ENCODE measurements at places on chromosomes 7 and 10.

DNA sequence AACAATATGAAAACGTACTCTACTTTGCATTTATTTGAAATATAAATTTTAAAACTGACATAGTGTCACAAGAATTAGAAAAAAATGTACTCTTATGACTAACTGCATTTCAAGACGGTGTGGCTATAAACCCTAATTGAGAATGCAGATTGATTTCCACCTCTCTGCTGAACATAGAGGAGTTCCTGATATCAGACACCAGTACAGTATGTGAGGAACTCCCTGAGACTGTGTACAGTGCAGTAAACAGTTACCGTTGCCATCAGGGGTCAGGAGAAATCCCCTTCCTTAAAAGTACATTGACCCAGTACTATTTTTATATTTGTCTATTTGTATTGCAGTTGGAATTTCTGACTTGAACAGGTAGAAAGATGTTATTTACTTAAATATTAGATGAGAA is 61.8 kb upstream of the DKK1 start:
- no peak for DNase-seq

GRCh38 chr10:91598211-91598977 is 34.5 kb downstream of the PPP1R3C start:
- no peak for DNase-seq

DNA sequence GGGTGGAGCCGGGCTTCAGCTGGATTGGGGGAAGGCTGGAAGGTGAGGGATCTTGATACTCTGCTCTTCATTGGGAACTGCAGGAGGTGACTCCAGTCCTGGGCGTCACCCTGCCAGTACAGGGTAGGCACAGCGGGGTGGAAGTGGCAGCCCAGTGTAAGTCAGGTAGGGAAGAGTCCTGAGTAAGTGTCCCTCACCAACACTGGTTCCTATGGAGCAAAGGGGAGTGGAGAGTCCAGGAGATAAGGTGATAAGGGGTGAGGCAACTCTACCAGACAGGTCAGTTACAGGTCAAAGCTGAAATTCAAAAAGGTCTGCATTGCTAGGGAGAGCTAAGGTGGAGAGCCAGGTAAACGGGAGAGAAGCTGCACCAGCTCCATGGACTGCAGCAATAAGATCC is 145.6 kb upstream of the NFE2L3 start:
- DNase-seq = no peak

GRCh38 chr10:27995311-27995710 is 3.6 kb downstream of the ODAD2 start:
- no peak for DNase-seq

DNA sequence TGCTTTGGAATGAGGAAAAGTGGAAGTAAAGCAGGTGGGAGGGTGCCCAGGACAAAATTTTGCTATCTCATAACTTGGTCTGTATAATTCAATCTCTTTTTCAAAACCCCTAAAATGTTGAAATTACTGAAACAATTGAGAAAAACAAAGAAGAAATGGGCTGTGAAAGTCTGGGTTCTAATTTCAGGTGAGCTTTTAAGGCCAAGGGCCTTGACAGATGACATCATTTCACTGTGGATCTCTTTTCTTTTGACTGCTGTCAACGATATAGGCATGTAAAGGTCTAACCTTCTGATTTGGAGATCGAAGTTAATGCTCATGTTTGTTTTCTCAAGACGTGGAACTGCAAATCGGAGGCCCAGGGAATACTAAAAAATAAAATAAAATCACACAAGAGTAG is 127.8 kb downstream of the ITGA8 start:
- DNase-seq = no peak

GRCh38 chr7:7103343-7104313 is 78.7 kb upstream of the C1GALT1 start:
- peak; percentile 51 for DNase-seq

DNA sequence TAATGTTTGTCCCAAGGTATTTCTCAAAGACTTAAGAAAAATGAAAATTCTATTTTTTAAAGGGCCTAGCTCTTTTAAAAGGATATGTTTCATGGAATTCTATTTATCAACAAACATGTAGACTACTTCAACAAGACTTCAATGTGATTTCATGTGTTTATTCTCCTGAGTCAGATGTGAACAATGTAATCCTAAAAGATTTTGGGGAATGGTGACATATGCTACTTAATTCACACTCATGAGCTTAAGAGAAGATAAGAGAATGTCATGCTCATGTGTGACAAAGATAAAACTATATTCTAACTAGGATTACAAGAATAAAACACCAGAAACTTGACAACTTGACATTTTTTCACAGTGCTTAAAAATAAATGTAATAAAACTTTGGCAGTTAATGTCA is 127.5 kb downstream of the TES start:
- DNase-seq = no peak

DNA sequence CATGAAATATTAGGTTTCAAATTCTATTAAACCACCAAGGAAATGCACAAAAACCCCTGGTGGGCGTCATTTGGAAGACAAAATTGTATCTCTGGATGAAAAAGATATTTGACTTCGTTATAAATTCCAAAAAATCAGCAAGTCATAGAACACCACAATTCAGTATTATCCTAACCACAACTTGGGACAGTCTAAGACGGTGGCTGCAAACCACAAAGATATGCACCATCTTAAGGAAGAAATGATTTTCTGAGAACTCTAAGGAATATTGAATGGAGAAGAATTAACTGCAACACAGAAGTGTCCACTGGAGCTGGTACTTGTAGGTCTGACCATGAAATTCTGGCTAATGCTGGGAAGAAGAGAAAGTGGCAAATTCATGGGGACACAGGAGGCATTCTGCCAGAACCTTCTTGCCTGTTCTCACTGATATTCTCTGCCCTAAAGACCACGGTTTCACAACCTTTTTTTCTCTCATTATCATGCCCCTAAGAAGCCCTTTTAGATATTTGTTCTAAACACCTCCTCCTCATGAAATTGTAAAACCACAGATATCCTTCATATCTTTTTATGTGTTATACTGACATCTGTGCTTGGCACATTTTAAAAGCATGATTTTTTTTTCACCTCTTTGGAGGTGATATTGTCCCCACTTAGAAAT is 92.9 kb downstream of the SFMBT2 start:
- no peak for DNase-seq

DNA sequence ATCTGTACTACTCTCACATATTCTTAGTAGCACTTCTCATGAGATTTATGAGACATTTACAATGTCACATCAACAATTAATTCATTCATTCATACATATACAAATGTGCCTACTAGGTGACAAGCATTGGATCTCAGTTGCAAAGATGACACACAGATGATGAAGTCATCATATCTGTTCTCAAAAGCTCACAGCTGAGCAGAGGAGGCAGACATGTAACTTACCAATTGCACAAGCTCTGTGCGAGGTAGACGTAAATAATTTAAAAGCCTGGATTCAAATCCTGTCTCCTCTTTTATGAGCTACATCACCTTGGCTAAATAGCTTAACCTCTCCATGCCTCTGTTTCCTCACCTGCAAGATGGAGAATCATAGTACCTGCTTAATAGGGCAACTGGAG is 109.4 kb upstream of the FAM133B start:
- DNase-seq = no peak

DNA sequence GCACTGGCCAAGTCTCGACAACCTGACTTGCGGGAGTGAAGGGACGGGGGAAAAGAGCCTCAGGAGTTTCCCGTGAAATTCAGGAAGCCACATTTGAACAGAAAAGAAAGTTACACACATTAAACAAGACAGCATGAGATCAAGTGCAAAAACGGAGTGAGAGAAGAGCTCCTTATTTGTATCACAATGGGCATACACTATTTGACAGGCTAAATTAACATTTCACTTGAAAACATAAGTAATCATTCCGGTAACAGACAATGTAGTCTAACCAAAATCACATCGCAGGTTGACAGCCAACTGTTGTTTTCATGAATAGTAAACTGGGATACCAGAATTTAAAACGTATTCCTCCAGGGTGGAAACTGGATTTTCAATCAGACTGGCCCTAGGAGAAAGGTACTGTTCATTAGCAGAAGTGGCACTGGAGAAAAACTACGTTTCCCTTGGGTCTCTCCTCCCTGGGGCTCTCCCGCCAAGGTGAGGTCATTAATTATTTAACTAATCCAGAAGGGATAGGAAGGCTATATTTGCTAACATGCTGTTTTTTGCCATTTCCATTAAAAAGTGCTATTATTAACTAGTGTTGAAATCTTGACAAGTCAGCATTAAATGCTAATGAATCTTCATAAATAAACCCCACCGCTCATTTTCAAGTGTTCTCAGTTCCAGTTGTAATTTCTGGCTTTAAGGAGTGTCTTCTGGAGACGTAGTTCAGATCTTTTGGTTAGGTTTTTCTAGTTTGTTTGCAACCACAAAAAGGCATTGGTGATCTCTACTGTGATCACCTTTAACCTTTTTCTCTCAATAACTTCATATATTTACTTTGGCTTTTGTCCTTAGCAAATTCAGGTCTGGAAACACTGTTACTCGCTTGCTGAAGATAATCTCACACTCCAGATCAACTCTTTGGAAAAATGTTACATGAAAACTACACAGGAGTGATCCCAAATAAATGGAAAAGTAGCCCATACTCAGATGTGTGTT is 25.1 kb downstream of the RHEB start:
- no peak for DNase-seq

GRCh38 chr7:152869041-152869676 is 109.6 kb downstream of the ACTR3B start:
- no peak for DNase-seq
